ENCODE measurements at places on chromosomes 7 and 10. TPM values are rescaled to one million over a fixed set of nuclear protein-coding genes. Genes with fewer than 3 reads are reported as not detected.

- no peak for DNase-seq
These were observed 125.6 kb upstream of the TNRC18 start for GRCh38 chr7:5549096-5549763.

- DNase-seq: no peak
These were observed 75.6 kb upstream of the INSIG1 start for GRCh38 chr7:155222061-155222460.

DNA sequence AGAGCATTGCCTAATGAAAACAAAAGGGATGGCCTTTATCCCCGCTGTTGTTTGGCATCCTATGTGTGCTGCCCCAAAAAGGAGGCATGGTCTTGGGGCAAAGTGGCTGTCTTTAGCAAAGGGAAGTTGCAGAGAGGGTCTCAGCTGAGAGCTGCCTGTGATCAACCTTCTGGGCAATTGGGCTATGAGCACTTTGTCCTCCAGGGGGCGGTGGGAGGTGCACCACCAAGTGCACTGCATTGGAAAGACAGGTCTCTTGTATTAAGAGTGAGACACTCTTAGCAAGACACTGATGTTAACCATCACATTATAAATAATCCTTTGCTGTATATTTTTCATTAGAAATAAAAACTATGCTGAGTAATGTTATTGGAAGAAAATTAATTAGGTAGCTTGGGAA, 314.8 kb downstream of the POM121L12 start:
- peak; percentile 75 for DNase-seq

- DNase-seq: no peak
These were observed 3.3 kb downstream of the CRYGN start for GRCh38 chr7:151436446-151437158.

ABCB1 gene
- 1.0 TPM for total RNA-seq

PAX4 gene
- total RNA-seq: 0.33 TPM

Measured in endothelial cell (in vitro differentiated cells).